ENCODE measurements at places on chromosomes 6 and 20.

DNA sequence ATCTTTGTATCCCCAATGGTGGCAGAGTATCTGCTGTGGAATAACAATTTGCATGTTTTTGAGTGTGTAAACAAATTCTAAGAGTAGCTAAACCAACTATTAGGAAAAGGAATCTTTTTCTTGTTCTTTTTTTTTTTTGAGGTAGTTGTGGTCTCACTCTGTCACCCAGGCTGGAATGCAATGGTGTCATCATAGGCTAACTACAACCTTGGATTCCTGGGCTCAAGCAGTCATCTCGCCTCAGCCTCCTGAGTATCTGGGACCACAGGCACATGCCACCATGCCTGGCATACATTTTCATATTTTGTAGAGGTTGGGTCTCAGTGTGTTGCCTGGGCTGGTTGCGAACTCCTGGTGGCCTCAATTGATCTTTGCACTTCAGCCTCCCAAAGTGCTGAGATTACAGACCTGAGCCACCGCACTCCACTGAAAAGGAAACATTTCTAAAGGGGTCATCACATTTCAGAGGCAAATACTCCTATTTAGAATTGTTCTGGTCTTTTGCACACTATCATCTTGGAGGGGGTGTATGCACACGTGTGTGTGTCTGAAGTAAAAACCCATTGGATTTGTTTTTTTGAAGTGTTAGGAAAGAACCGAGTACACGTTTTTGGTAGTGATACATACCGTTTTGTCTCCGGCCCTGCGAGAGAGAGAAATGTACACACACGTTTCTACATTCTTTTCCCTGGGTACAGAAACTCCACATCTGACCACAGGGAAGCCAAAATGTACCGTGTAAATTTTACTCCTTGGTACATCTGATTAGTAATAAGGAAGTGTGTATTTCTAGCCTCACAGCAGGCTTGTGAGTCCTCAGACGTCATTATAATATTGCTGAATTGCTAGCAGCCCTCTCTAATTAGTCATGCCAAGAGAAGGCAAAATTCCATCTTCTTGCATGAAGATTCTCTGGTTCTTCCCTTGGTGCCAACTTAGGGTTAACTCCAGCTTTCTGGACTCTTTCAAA is 183.6 kb downstream of the JARID2 start:
- DNase-seq, result no peak

DNA sequence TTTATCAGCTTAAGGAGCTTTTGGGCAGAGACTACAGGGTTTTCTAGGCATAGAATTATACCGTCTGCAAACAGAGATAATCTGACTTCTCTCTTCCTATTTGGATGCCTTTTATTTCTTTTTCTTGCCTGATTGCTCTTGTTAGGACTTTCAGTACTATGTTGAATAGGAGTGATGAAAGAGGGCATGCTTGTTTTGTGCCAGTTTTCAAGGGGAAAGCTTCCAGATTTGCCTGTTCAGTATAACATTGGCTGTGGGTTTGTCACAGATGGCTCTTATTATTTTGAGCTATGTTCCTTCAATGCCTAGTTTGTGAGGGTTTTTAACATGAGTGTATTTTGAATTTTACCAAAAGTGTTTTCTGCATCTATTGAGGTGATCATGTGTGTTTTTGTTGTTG is 192.8 kb upstream of the PHACTR1 start:
- DNase-seq, result no peak

DNA sequence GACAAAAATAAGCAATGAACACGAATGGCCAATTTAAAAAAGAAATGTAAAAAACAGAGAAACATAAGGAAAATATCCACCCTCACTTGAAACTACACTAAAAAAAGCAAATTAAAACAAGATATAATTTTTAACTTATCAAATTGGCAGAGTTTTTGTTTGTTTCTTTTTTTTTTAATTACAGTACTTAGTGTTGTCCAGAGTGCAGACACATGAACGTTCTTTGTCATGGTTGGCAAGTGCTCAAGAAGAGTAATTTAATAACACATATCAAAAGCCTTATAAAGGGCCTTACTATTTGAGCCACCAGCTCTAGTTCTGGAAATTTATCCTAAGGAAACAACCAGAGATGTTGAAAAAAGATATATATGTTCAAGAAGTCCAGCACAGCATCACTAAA is 142.3 kb downstream of the ATXN1 start:
- DNase-seq, result no peak

DNA sequence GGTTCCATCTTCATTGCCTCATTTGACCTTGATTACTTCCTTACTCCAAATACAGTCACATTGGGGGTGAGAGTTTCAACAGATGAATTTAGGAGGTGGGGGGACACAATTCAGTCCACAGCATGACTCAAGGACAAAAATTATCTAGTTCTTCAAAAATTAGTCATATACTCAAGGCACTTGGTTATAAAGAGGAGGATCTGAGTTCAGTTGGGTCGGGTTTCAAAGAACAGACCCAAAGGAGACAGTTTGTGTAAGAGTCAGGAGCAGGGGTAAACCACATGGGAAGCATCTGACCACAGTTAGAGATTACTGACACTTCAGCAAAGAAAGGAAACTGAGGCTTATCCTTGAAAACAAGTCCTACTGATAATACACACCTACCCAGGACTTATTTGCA is 138.0 kb downstream of the TBC1D7 start:
- DNase-seq, result no peak

GRCh38 chr6:166678426-166678825 is 51.4 kb upstream of the RPS6KA2 start:
- DNase-seq, result no peak

DNA sequence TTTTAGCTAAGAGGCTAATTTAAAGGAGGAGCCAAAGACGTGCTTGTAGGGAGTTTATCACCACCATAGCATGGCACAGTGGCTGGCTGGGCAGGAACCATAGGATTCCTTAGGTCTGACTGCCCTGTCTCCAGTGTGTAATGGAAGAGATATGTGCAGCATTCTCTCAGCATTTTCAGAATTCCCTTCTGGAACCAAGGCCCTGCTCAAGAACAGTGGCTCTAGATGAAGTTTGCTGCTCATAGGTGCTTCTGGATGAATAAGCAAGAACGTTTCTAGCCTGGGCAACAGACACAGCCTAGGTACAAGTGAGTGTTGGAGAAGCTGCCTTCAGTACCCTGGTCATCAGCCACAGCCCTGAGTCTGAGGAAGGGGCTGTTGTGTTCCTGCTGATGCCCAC is 69.1 kb downstream of the LCA5 start:
- no peak for DNase-seq

- DNase-seq, result no peak
These were observed 121.9 kb downstream of the PHACTR3 start for GRCh38 chr20:59726281-59726595.

DNA sequence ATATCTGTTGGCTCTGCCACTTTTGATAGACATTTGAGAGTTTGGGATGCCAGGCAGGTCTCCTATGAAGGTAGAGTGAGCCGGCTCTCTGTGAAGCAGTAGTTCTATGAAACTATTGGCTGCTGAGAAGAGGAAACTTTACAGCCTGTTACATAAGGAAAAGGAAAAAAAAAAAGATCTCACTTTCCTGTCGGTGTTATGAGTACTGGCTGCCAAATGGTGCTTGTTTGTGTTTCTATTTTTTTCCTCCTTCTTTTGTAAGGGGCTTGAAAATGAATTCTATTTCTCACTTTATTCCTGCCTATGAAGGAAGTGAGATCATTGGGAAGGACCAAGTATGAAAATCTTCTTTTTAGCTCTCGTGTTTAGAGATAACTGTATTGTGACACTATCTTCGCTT is 73.1 kb upstream of the CLDN20 start:
- no peak for DNase-seq

GRCh38 chr6:158764183-158764849 is 54.9 kb downstream of the EZR start:
- DNase-seq, result no peak

- DNase-seq, result no peak
These were observed 493.3 kb upstream of the MARCKS start for GRCh38 chr6:113363866-113364265.

- no peak for DNase-seq
These were observed 155.2 kb upstream of the RSPO3 start for GRCh38 chr6:126963077-126963809.

Data from CMK (cell line).